ENCODE measurements at places on chromosomes 6 and 20.
A peak's percentile ranks its signal among the peaks of the same experiment; 100 is the strongest.

- DNase-seq, result no peak
These were observed 90.0 kb upstream of the SLC24A3 start for GRCh38 chr20:19122395-19122794.

- DNase-seq, result no peak
These were observed 49.8 kb downstream of the MYH7B start for GRCh38 chr20:35005463-35005961.

- DNase-seq, result no peak
These were observed 4.2 kb upstream of the MYLK4 start for GRCh38 chr6:2754911-2755310.

- no peak for DNase-seq
These were observed 11.1 kb downstream of the EDEM2 start for GRCh38 chr20:35135867-35136586.

DNA sequence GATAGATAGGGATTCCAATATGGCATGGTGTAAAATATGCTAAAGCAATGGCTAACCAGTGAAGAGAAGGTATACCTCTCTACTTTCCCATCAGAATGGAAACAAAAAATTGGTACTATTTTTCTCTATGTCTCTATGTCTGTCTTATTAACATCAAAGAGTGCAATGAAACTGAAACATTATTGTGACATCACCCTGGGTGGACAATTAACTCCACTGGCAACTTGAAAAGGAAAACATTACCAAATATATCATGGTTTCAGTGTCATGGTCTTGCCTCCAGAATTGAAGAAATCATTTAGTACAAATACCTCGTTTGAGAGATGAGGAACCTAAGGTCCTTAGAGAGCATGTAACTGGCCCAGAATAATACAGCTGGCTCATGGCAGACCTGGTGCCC is 1132.5 kb upstream of the MAP3K7 start:
- no peak for DNase-seq

DNA sequence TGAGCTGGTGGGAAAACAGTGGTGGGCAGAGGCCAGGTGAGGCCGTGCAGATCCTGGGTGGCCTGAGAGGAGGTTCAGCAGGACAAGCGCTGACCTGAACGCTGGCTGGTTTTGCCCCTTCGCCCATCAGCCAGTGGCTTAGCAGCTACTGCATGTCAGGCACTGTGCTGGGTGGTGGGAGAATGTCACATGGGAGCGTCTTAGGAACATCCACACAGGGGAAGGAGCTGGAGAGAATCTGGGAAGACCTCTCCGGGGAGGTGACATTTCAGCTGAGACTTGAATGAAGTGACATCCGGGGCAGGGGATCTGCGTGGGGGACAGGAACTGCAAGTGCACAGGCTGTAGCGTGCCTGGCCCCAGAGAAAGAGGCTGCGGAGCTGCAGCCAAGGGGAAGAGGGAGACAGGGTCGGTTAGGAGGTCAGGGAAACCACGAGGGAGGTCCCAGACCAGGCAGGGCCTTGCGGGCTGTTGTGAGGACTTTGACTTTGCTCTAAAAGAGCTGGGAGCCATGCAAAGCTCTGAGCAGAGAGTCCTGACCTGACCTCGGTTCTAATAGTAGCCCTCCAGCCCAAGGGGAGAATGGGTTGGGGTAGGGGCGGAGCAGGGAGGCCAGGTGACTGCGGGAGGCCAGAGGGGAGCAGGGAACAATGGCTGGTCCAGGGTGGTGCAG is 156.8 kb upstream of the PTPN1 start:
- DNase-seq, result no peak

- no peak for DNase-seq
These were observed 107.8 kb downstream of the FBXO5 start for GRCh38 chr6:152874846-152875568.

DNA sequence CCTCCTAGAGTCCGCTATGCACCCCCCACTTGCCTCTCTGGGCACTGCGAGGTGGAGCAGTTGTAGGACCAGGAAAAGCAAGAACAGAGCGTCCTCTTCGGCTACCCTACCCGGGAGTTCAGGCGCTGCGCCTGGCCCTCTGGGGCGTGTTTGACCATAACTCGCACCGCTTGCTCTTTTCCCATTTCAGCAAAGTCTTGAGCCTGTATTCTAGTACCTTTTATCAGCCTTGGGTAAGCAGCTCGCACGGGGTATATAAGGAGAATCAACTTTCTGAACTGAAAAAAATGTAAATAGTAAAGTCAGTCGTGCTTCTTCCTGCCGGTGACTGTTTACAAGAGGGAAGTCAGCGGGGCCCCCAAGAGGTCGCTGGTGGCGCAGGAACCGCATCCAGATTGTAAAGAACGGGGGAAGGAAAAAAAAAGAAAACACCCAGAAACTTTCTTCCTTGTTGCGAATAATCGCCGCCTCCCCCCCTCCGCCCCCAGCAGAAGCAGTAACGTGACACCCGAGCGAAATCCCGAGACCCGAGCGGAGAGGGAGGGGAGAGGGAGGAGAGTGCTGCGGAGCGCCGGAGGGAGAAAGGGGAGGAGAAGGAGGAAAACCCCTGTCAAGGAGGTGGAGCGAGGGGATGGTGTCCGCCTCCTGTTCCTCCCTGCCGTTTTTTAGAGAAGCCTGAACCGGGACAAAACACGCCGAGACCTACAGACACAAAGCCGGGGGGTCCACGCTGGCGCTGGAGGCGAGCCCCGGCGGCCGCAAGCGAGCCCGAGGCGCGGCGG is at the start of gene UST:
Gene UST (plus strand): TSS at position 668 of the 782 bp plus-strand sequence. CDS start 401 bp downstream, outside the sequence.
- peak; percentile 57 for DNase-seq

DNA sequence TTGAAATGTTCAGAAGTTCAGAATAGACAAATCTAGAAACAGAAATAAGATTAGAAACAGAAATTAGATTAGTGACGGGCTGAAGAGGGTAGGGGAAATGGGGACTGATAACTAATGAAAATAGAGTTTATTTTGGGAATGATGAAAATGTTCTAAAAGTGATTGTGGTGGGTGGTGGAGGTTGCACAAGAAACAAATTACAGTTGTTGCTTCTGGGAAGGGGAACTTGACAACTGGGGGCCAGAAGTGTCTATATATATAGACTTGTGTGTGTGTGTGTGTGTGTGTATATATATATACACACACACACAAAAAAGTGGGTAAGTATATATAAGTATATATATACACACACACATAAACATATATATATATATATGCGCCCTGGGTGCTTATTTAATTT is 86.5 kb upstream of the RREB1 start:
- no peak for DNase-seq

DNA sequence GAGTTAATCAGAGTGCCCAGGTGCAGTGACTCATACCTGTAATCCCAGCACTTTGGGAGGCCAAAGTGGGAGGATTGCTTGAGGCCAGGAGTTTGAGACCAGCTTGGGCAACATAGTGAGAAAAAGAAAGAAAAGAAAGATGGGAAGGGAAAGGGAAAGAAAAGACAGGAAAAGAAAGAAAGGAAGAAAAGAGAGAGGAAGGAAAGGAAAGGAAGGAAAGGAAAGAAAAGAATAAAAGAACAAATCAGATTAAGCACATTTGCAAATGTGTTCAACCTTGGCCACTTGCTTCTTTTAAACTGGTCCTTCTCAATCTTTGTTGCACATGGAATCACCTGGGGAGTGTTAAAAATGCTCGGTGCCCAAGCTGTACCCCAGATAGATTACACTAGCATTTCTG is 28.0 kb downstream of the NR2E1 start:
- DNase-seq, result no peak

DNA sequence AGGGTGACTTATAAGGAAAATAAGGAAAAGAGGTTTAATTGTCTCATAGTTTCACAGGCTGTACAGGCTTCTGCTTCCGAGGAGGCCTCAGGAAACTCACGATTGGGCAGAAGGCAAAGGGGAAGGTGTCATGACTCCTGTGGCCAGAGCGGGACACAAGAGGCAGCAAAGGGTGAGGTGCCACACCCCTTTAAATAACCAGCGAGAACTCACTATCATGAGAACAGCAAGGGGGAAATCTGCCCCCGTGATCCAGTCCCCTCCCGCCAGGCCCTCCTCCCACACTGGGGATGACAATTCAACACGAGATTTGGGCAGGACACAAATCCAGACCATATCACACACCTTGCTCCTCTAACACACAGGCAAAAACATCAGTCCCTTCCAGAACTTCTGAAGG is 254.0 kb downstream of the DLL1 start:
- no peak for DNase-seq

DNA sequence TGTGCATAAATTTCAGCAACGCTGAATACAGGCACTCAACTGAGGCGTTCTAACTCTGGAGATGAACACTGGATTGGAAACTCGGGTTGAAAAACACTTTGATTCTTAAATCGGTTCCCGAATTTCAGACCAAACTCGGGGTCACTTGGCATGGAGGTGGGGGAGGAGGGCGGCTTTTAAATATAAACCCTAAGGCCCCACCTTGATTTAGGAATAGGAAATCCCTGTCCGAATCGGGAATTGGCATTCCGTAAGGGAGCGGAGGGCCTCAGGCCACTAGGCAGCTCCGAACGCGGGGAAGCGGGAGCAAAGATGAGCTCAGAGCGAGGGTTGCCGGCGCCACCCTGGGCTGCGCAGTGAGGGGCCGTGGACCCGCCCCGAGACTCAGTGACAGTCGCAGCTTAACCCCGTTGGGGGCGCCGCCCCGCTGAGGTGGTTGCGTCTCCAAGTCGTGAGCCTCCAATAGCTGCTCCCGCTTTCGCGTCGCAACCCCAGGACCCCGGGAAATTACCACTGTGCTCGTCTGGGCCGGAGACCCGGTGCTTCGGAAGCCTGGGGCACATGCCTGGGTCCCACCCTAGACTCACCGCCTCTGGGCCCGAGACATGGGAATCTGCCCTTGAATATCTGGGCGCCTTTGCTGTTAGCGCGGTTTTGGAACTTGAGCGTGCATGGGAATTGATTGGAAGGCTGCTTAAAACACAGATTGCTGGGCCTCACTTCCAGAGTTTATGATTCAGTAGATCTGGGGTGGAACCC is 4.6 kb upstream of the SIM1 start:
- DNase-seq, result no peak

DNA sequence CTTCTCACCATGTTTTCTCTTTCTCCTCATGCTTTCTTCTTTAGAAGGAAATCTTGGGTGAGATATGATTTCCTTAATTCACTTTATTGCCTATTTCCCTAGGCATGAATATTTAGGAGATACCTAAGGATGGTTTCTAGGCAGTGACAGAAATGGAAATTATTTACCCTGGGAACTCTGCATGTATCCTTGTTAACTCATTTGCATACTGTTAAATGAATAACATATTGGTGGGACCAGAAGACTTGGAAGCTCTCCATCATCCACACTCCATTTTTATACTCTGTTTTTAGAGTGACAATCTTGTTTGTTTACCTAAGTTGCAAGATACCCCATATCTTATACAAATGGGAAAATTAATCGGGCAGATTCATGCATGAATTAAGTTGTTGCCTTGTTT is 285.7 kb downstream of the RNF144B start:
- no peak for DNase-seq

GRCh38 chr20:17418737-17419136 is 112.4 kb downstream of the BFSP1 start:
- DNase-seq, result no peak

DNA sequence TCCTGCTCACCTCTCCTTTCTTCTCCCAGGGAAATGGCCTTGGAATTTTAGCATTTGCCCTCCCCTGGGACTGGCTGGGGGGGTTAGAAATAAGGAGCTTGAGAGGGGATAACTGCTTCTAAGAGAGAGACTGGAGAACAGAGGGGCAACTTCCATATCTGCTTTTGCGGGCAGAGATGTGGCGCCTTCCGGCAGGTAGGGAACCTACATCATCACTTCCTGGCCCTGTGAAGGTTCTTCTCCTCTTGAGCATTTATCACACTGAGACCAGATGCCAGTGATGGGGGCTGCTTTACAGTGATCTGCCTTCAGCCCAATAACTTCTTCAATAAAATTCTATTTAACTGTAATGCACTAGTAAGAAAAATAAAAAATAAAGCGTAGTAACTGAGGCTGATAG is 48.1 kb downstream of the TBC1D7 start:
- DNase-seq, result no peak

DNA sequence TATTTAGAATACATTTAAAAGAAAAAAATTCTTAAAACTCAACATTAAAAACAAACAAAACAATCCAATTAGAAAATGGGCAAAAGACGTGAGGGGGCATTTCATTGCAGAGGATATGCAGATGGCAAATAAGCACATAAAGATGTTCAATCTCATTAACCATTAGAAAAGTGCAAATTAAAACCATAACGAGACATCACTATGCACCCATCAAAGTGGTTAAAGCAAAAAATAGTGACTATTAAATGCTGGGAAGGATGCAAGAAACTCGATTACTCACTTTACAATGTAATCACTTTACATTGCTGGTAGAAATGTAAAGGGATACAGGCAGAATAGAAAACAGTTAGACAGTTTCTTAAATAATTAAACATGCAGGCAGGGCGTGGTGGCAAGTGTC is 59.0 kb downstream of the BCAS1 start:
- DNase-seq, result no peak

- DNase-seq, result no peak
These were observed 616.3 kb upstream of the FLRT3 start for GRCh38 chr20:14953736-14954135.

DNA sequence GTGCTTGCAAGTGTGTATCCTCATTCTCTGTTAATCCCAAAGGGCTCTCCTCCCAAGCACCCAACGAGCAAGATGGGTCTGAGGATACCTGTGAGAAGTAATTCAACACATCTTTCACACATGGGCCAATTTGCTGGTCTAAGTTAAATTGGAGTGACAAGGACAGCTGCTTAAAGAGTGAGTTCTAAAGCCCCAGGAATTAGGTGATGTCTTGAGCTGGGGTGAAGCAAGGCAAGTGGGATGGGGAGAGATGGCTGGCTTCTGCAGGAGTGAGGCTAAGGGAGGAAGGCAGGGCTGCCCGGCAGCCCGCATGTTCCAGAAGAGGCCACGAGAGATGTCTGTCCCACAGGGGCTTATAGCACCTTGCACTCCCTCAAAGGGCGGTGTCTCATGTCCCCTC is 288.5 kb downstream of the CDH26 start:
- no peak for DNase-seq

GRCh38 chr20:5722927-5723326 is 27.3 kb upstream of the SHLD1 start:
- DNase-seq, result peak; percentile 3

DNA sequence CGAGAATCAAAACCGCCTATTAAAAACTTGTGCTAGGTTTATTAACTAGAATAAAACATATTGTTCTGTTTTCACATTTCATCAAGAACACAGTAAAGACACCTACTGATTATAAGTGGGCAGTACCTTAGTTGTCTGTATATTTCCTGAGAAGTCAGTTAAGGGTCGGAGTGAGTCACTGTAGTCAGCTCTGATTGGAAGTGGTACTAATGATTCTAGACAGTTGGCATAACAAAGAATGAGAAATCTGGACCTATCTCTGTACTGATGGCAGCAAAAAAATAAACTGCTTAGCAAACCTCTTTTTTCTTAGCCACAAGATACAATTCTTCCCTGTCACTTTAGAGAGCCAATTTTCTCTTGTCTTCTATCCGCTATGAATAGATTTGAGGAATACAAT is 387.3 kb upstream of the ADGRB3 start:
- DNase-seq, result no peak

GRCh38 chr6:87779542-87779941 is 77.5 kb upstream of the AKIRIN2 start:
- DNase-seq, result no peak

- DNase-seq, result no peak
These were observed 70.2 kb upstream of the BEND3 start for GRCh38 chr6:107185391-107185970.
